CD4-positive, alpha-beta T cell (primary cell): ENCODE measurements at places on chromosomes 5 and 9.

DNA sequence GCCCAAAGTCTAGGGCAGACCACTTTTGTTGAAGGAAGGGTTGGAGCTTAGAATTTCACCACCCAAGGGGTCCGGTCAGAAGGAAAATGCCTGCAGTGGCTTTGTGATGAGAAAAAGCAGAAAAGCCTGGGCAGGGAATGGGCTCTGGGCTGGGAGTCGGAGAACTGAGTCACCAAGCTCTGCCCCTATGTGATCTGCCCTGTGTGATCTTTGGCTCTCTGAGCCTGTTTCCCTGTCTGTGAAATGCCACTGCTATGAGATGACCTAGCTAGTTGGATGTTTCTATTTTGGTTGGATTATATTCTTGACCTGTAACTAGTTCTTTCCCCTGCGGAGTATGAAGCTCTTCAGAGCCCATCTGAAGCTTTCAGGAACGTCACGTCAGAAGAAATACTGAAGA, 9.8 kb downstream of the POLR1E start:
- DNase-seq = no peak

GRCh38 chr5:109589239-109589638, 100.5 kb upstream of the MAN2A1 start:
- no peak for DNase-seq

GRCh38 chr5:64165500-64166200, at the start of gene RNF180:
RNF180 (plus strand) TSS chr5:64165843; CDS start chr5:64200808, 34,965 bp downstream.
- no peak for DNase-seq

DNA sequence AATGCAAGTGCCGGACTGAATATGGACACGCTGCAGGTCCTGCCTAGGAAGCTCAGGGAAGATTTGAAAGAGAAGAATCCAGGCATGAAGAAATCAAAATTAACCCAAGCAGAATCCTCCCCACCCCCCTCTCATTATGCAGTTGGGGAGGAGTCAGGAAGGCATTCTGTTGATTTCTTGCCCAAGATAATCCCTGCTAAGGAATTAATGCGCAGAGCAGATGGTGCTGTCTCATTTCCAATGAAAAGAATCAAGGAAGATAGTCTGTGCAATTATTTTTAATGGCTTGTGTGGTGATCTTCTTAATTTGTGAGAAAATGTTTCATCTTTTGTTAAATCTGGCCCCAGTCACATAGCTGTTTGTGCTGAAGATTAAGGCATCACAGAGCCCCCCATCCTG, 145.0 kb downstream of the ZNF462 start:
- no peak for DNase-seq

DNA sequence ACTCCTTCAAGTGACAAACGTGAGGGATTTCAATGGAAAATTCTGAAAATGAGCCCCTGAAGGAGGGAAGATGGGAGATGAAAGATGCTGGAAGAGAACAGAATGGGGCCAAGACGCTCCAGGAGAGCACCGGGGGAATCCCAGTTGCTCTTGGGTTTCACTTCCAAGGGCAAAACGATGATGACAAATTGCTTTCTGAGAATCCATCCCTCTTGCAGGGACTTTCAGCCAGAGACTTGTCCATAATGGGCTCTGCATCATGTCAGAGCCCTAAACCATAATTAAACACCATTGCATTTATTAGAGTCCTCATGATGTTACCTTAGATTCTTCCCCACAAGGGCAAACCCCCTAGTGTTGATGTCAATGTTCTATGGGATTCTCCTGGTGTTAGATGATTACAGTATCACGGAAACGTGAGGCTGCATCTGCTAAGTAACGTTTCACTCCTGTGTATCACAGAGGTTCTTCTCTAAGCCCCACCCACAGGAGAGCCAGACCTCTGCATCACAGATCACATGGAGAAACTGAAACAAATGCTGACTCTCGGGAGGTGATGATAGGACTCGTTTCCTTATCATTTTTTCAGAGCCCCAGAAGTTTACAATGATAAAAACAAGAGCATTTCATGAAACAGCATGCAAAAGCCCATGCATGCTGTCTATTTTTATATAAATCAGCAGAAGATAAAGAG, 114.4 kb downstream of the TENT4A start:
- DNase-seq = peak; percentile 77

DNA sequence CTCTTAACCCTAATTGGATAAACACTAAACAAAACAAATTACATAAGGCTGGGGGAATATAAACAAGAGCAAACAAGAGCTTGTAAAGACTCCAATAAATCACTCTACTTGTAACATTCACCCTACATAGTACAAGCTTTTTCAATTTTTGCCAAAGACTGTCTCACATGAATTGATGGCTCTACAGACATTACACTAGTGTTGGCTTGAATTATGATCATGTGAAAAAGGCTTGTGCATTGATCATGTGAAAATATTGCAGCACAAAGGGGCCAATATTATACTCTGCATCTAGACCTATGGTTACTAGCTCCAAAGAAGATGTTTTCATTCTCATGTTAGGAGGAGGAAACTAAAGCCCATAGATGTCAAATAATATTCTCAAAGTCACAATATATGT, 212.6 kb downstream of the MCTP1 start:
- DNase-seq = no peak

GRCh38 chr9:77977210-77977611, 54.4 kb downstream of the GNAQ start:
- DNase-seq = peak; percentile 46

- no peak for DNase-seq
Measured at GRCh38 chr5:89320421-89321277, 437.7 kb upstream of the MEF2C start.

DNA sequence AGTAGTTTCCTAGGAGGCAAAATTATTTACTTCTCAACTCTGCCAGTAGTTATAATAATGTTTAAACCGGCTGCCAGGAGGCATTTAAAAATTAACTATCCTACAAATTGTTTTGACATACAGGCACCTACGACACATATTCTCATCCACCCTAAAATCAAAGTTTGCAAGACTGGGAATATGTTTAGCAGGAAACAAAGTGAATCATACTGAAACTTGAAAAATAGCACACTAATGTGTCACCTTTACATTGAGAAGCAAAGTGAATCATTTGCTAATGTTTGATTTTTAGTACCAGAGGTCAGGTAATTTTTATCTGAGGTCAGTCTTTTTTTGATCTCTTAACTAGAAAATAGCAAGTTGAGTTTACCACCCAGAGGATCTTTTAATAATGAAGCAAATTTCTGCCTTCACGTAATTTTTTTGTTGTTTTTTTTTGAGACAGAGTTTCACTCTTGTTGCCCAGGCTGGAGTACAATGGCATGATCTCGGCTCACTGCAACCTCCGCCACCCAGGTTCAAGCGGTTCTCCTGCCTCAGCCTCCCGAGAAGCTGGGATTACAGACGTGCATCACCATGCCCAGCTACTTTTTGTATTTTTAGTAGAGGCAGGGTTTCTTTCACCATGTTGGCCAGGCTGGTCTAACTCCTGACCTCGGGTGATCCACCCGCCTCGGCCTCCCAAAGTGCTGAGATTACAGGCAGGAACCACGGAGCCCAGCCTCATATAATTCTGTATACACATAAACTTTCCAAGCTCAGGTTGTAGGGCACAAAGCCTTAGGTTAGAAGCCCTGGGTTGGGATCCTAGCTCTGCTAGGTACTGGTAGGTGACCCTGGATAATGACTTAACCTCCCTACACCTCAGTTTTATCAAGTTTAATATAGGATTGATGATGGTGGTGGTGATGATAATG, 124.3 kb downstream of the UGCG start:
- no peak for DNase-seq

DNA sequence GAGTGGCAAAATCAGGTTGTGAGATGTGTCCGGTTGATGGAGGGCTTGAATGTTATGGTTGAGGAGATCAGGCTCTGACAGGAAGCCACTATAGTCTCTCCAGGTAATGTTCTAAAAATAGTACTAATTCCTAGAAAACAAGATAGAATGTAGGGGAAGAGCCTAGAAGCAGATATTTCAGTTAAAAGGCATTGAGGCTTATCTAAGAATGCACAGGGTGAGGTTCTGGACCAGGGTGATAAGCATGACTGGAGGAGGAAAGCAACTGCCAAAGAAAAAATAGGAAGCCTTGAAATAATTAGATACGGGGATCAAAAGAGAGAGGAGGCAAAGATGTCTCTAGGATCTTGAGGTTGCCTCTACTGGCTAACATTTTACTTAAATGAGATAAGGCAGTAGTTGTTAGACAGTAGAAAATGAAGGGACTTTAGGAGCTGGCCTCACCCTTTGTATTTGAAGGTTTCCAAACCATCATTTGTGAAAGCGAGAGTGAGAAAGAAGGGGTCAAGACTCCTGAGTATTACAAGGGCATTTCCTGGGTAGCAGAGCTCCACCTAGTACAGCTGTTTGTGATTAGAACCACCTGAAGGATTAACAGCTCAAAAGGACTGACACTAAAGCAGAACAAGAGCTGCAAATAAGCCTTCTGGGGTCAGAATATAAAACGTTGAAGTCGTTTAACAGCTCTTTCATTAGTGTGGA, 15.4 kb upstream of the ARL15 start:
- no peak for DNase-seq

- no peak for DNase-seq
Measured at GRCh38 chr5:181142054-181142453, 5.3 kb upstream of the OR2V2 start.
